Immature natural killer cell (primary cell): ENCODE measurements at places on chromosomes 1 and 21. TPM values are rescaled to one million over a fixed set of nuclear protein-coding genes. Genes with fewer than 3 reads are reported as not detected.

The CSMD2 gene
- polyA plus RNA-seq, result not detected

The ZBTB7B gene
- 0.96 TPM for polyA plus RNA-seq

The NPHP4 gene
- 1.00 TPM for polyA plus RNA-seq

The SH3BGRL3 gene
- polyA plus RNA-seq, result 1,203 TPM

The FAM72D gene
- not detected for polyA plus RNA-seq

The ADAMTS5 gene
- polyA plus RNA-seq, result not detected

The GPR61 gene
- polyA plus RNA-seq, result not detected

The TMPRSS2 gene
- polyA plus RNA-seq, result not detected

The FCAMR gene
- not detected for polyA plus RNA-seq

The LDLRAP1 gene
- polyA plus RNA-seq, result 46.5 TPM

The CD1B gene
- polyA plus RNA-seq, result 0.62 TPM

The RHBDL2 gene
- polyA plus RNA-seq, result not detected

The NEGR1 gene
- polyA plus RNA-seq, result not detected
